Fibroblast of gingiva (primary cell): ENCODE measurements at places on chromosomes 1 and 21.

DNA sequence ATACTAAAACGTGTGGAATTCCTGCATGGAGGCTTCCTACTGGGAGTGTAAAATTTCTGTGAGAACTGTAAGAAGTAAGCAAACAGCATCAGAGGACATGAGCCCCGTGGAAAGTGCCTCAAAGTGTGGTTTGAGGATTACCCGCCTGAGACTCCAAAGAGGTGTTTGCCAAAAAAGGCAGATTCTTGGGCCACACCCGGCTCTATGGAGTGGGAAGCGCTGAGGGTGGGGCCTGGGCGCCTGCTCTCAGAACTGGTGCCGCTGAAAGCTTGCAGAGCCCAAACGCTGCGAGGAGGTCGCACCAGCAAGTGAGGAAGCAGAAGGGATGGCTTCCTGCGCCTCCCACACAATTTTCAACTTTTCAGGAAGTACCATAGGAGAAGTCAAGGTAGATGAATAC, 43.0 kb upstream of the PSEN2 start:
- DNase-seq = no peak

- DNase-seq = no peak
Observed at GRCh38 chr1:36656271-36656670, 173.6 kb upstream of the CSF3R start.

DNA sequence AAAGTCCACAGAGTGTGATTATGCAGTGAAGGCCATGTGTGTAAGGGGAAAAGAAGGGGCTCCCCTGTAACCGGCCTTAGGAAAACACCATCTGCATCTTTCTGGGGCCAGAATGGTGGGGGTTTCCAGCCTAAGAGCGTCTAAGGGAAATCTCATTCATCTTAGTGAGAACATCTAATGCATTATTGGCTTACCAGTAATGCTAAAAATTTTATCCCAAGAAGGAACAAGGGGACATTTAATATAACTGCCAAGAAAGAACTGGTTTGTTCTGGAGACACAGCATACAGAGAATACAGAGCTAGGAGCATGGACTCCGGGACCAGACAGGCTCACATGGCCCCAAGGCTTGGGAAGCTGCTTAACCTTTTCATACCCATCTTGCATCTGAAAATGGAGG, 58.3 kb upstream of the DSCAM start:
- DNase-seq = no peak

DNA sequence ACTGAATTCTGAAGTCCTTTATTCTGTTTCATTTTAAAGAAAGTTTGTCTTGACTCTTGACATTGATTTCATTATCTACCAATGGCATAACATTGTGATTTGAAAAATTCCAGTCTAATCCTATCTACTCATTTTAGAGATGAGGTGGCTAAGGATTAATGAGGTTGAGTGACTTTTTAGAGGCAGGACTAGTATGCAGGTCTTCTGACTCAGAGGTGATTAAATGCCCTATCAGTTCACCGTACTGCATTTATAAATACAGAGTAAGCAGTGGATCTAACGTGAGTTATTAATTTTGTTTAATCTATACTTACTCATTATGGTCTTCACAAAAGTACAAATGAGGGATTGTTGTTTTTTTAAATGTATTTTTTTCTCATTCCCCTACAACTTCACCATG, 277.6 kb downstream of the PTBP2 start:
- DNase-seq = no peak

- DNase-seq = no peak
Observed at GRCh38 chr1:93669369-93669768, 12.3 kb downstream of the BCAR3 start.

- DNase-seq = no peak
Observed at GRCh38 chr1:189434461-189434860, 1043.2 kb downstream of the BRINP3 start.

DNA sequence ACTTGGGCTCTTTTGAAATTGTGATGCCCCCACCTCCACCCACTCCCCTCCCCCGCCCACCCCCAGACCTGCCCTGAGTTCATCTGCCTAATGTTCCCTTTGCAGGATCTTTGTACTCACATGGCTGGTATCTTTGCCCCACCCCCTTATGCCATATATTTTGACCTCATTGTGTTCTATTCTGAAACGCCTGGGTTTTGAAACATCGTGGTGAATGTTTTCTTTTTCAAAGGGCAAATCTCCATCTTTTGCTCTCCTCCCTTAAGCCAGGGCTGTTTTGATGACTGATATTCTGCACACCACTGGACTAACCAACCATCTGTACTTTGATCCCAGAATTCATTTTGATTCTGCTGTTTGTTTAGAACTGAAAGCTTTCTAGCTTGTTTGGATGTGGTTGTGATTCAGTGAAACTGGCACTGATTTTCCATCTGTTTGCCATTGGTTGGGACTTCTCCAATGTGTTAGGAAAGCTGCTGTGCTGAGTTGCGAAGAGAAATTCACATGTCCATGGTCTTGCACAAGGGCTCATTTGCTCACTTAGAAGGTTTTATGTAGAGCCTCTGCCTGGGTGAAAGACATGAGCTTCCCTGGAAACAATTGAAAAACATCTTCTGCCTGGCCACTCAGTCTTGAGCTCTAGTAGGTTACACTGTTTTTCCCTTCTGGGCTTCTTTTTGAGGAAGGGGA, 16.5 kb downstream of the SMAP2 start:
- DNase-seq = peak; percentile 97

- DNase-seq = no peak
Observed at GRCh38 chr1:111842411-111842810, 86.7 kb downstream of the DDX20 start.

- no peak for DNase-seq
Observed at GRCh38 chr1:210089855-210090254, 142.7 kb upstream of the SERTAD4 start.

- no peak for DNase-seq
Observed at GRCh38 chr1:210726621-210727020, 397.9 kb downstream of the HHAT start.

GRCh38 chr1:49229555-49229954, 452.9 kb upstream of the BEND5 start:
- DNase-seq = no peak

GRCh38 chr21:41490330-41490729, 17.6 kb downstream of the TMPRSS2 start:
- no peak for DNase-seq

GRCh38 chr1:15035236-15035635, 118.3 kb upstream of the TMEM51 start:
- no peak for DNase-seq

DNA sequence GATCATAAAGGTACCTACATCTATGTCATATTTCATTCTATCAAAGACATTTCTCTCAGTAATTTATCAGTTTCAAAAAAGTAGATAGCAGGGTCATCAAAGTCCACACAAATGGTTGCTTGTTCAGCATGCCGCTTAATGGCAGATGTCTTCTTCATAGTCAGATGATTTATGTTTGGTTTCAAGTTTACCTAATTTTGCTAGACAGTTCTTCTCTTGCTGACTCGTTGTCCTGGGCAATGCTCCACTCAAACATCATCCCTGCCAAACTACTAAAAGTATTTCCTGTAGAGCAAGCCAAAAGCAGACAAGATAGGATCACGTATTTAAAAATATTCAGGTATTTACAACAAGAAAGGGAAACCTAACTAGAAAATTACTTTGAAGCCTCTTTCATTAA, 13.6 kb downstream of the NUP210L start:
- peak; percentile 59 for DNase-seq

DNA sequence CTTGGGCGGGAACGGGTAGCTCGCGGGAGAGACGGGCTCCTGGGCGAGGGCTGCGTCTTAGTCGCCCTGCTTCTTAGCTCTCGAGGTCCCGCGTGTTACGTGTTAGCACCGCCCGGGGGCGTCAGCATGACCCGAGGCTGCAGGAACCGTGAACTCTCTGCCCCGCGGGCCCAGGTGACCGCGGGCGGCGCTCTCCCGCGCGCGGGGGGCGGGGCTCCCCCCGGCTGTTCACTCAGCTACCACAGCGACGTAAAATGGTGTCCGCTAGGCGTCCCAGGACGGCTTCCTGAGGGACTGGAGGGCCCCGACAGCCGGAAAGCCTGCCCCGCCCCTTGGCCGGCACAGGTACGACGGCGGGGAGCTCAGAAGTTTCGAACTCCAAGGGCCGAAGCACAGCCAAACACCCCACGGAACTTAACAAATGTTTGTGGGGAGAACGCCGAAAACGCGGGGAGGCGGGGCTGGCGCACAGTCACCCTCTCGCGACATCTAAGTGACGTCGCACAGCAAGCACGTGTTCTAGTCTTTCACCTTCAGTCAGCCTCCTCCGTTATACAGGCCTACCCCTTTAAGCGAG, 780 bp upstream of the RBM15 start:
- DNase-seq = peak; percentile 83

- DNase-seq = no peak
Observed at GRCh38 chr1:208113011-208113410, 131.2 kb downstream of the PLXNA2 start.

DNA sequence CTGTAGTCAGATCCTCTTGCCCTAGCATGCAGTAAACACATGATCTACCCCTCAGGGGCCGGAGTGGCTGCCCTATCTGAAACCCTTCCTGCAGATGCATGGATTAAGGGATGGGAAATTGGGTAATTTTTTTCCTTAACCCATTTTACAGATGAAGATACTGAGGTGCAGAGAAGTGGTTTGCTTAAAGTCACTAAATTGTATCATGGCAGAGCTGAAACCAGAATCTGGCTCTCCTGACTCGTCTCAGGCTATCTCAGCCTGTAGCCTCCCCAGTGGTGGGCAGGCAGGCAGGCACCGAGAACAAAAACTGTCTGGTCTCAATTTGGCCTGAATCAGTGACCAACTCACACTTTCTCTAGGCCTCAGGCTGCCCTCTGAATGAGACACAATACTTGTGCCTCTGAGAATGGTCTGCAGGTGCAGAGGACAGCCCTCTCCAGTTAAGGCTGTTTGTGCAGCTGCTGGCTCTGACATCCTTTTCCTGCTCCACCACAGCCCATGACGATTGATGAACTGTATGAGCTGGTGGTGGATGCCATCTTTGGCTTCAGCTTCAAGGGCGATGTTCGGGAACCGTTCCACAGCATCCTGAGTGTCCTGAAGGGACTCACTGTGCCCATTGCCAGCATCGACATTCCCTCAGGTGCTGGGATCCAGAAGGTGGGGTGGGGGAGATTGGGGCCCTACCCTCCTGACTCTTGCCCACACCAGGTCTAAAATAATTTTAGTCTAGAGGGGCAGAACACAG, 1.5 kb downstream of the NAXE start:
- no peak for DNase-seq

GRCh38 chr1:105686874-105687690, 1369.4 kb upstream of the PRMT6 start:
- no peak for DNase-seq

- DNase-seq = peak; percentile 2
Observed at GRCh38 chr1:114428083-114428754, 82.8 kb downstream of the TRIM33 start.

GRCh38 chr1:115669002-115669673, 27.4 kb downstream of the VANGL1 start:
- peak; percentile 36 for DNase-seq

GRCh38 chr21:44840771-44841170, 22.9 kb upstream of the SUMO3 start:
- DNase-seq = no peak

DNA sequence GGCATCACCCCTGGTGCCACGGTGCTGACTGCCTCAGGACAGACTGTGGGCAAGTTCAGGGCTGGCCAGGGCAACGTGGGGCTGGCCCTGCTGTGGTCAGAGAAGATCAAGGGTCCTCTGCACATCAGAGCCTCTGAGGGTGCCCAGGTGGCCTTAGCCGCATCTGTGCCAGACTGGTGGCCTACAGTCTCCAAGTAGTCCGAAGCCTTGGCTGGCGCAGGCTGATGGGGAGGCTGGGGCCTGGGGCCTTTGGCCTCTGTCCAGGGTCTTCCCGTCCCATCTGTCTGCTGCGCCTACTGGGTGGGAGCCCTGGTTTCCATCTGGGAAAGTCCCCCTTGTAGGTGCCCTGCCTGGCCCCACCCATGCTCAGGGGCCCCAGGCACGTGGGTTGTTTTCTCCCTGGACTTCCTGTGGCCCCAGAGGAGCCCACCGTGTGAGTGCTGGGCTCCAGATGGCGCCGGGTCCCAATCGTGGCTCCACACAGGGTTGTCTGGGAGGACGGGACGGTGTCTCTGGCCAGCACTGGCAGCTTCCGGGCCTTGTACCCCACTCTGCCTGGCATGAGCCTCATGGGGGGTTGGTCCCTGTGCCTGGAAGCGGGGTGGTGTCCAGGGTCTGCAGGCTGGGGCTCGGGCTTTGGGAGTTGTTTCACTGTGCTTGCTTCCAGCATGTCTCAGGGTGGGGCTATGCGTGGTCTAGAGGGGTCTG, 9.9 kb downstream of the IBA57 start:
- no peak for DNase-seq

GRCh38 chr21:36799869-36800268, 101.0 kb downstream of the SIM2 start:
- DNase-seq = peak; percentile 80

- DNase-seq = no peak
Observed at GRCh38 chr1:218363141-218363540, 18.0 kb downstream of the TGFB2 start.

- no peak for DNase-seq
Observed at GRCh38 chr1:87091425-87091824, 177.0 kb downstream of the HS2ST1 start.

- no peak for DNase-seq
Observed at GRCh38 chr1:41689558-41689981, 205.1 kb upstream of the EDN2 start.

DNA sequence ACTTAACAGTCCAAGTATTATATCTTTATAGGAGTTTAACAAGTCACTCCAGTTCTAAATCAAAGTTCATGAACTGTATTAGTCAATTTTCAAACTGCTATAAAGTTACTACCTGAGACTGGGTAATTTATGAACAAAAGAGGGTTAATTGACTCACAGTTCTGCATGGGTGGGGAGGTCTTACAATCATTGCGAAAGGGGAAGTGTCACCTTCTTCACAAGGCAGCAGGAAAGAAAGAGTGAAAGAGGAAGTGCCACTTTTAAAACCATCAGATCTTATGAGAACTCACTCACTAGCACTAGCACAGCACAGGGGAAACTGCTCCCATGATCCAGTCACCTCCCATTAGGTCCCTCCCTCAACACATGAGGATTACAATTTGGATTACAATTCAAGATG, 70.0 kb downstream of the CLCA4 start:
- DNase-seq = no peak

GRCh38 chr1:228156941-228157728, 7.4 kb downstream of the GJC2 start:
- no peak for DNase-seq
